ENCODE measurements at places on chromosomes 7 and 10.
A peak's percentile ranks its signal among the peaks of the same experiment; 100 is the strongest.

DNA sequence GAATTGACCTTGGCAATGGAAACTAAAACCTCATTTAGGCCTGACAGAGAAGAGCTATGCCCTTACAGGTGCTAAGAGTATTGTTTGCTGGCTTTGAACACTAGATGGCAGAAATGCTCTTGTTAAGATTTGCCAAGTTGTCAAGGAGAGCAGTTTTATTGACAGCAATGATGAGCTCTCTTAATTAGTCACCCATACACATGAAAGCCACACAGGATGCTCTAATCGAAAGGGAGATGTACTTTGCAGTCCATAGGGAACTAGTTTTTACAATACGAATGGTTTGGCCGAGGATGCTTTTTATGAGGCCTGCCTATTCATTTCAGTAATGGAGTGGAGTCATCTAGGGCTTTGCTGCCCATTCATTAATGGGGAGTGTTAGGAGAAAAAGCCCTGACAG, 45.4 kb upstream of the MBL2 start:
- peak; percentile 19 for DNase-seq

GRCh38 chr10:87930141-87930540, 66.7 kb downstream of the PTEN start:
- no peak for DNase-seq

GRCh38 chr10:77240041-77240652, 397.5 kb downstream of the KCNMA1 start:
- DNase-seq, result no peak

DNA sequence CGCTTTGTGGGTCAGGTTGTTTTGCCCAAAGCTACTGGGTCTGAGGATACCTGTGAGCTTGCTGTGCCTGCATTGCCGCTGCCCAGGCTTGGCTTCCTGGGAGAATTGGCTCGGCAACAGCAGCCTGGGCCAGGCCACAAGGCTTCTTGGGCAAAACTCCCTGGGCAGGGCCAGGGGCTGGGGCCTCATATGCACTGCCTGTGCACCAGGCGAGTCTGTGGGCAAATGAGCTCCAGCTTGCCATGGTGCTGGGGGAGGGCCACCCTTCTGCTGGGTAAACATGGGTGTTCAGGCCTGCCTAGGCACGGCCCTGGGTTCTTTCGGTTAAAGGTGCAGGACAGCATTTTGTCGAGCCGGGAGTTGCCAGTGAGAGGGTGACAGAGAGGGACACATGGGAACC, 19.4 kb downstream of the ZMIZ1 start:
- DNase-seq, result no peak
